ENCODE measurements at places on chromosomes 4 and X. TPM values are rescaled to one million over a fixed set of nuclear protein-coding genes. Genes with fewer than 3 reads are reported as not detected.

DNA sequence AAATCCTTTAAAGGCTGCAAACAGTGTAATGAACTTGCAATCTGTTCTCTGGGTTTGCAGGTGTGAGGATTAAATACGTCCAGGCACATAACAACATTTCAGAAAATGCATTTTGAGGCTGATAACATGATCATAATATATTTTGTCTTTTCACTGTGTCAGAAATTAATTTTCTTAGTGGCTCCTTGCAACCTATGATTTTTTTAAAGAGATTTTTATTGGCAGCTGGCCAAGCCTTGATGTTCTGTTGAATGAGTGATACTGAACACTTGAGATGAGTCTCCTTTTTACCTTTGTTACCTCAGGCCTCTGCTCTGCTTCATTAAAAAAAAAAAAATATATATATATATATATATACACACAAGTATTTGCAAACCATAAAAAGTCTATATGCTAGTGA is 68.2 kb upstream of the TENM3 start:
- DNase-seq, result no peak

DNA sequence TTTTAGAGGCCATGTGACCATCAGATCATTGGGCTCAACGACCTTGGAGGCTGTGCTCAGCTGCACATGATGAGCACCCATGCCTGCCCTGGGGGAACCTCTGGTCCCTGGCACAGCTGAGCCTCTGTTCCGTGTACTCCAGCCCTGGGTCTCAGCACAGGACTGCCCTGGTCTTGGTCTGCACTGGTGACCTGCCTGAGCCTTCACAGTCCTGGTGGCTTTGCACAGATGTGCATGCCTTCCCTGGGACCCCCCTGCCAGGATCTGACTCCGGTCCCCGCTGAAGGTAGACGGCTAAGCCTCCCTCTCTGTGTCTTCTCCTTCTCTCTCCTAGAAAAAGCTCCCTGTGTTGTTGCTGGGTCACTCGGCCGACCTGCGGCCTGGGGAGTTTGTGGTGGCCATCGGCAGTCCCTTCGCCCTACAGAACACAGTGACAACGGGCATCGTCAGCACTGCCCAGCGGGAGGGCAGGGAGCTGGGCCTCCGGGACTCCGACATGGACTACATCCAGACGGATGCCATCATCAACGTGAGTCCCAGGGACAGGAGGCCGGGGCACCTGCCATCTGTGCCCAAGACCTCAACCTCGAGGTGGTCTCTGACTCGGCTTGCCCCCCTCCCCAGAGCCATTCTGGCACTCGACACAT is 21.6 kb downstream of the HTRA3 start:
- no peak for DNase-seq

GRCh38 chr4:55554453-55555030 is 7.8 kb upstream of the CLOCK start:
- DNase-seq, result peak; percentile 72

DNA sequence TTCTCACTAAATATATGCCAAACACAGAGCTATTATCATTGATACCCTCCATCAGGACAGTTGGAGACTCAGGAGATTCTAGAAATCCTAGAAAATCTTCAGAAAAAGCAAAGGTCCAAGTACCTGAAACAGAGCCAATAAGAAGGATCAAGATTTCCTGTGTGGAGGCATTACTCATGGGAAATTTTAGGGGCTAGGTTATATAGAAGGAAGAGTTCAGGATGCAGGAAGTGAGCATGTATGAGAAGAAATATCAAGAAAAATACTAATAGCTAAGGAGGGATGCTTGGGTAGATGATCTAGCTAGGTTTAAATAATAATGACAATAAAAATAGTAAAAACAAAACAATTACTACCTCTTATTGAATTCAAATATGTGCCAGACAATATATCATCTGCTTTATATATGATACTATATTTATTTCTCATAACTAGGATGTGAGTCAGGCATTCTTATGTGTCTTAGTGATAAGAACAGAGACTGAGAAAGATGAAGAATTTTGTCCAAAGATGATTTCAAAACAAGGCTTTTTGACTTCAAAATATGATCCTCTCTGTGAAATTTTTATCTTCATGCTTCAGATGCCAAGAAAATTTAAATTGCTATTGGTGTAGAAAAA is 66.4 kb upstream of the HHIP start:
- DNase-seq, result peak; percentile 27

DNA sequence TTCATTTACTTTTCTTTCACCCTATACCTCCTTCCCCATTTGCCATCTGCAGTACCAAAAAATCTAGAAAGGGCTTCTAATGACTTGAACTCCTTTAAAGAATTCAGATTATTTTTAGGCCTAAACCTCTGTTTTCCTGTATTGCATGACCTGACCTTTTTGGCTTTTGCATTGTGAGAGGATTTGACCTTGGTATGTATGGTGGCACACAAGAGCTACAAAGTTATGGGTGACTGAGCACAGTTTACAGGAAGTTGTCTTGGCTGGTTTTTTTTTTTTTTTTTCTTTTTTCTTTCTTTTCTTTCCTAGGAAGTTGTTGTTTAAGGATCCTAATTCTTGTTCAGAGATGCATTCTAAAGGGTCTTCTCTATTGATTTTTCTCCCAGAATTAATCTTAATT is 32.0 kb upstream of the MTMR8 start:
- no peak for DNase-seq

Gene GPC3
- 0.32 TPM for total RNA-seq

All from fibroblast of villous mesenchyme (primary cell).